NCI-H1417 (cell line): ENCODE measurements at places on chromosomes 12 and 14.

DNA sequence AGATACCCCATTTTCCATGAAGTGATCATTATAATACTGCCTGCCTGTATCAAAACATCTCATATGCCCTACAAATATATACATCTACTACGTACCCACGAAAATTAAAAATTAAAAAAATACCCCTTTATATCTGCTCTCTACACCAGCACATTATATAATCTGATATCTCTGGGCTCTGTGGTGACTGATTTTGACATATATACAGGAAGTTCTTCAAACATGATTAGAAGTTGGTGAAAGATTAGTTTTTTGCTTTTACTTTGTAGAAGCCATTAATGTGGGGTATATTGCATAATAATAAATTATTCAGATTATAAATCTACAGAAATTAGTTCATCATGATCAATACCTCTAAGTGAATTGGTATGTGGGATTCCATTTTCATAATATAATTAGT is 126.7 kb upstream of the MDM1 start:
- DNase-seq = no peak

- DNase-seq = no peak
These were observed 5.5 kb upstream of the ZNF641 start for GRCh38 chr12:48356041-48356768.

GRCh38 chr14:63890553-63890952 is 37.7 kb downstream of the SYNE2 start:
- DNase-seq = no peak

DNA sequence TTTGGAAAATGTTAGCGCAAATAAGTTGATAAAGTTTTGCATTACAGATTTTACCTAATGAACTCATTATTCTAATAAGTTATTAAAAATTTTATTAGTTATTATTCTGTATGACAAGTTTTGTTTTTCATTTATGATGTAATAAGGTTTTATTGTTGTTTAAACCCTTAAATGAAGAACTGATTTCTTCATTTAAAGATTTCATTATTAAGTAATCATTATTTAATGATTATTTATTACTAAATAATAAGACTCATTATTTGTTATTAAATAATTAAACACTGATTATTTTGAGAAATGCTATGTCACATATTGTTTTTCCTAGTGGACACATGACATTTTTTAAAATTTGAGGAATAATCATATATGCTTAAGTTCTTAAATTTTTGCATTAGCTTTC is 34.2 kb downstream of the USP15 start:
- no peak for DNase-seq

DNA sequence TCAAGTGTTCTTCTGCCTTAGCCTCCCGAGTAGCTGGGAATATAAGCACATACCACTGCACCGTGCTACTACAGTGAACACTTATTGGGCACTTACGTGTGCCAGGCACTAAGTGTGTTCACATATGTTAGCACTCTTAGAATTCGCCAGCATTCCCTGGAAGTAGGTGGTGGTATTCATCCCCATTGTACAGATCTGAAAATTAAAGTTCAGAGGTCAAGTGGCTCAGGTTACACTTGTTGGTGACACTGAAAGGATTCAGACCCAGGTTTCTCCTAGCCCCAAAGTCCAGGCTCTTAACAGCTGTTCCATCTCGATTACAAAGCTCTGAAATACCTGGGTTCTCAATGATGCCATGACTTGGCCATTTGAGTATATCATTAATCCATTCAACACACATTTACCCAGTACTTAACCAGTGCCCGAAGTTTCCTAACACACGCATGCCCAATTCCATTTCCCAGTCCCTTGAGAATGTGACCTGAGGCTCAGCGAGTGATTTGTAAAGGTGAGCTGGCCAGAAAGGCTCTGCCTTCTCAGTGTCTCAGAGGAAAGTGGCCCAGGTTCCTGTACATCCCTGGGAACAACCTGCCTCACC is 4.8 kb downstream of the MVK start:
- DNase-seq = no peak

- peak; percentile 16 for DNase-seq
These were observed 261.4 kb upstream of the USP15 start for GRCh38 chr12:61998791-61999190.

DNA sequence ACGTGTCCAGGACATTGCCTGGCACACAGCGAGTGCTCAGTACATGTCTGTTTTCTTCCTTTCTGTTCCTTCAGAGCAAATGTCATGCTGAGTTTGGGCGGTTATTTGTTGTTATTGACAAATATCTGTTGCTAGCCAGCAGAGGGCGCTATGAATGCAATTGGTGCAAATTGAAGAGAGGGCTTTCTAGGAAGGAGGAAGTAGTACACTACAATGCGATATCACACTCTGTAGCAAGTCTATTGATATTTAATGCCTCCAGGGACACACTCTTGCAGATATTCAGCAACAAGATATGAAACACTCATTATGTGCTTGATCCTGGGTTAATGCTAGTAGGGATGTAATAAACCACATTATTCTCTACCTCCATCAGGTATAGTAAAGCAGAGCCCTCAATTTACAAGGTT is 267.3 kb upstream of the SRRM4 start:
- peak; percentile 81 for DNase-seq

DNA sequence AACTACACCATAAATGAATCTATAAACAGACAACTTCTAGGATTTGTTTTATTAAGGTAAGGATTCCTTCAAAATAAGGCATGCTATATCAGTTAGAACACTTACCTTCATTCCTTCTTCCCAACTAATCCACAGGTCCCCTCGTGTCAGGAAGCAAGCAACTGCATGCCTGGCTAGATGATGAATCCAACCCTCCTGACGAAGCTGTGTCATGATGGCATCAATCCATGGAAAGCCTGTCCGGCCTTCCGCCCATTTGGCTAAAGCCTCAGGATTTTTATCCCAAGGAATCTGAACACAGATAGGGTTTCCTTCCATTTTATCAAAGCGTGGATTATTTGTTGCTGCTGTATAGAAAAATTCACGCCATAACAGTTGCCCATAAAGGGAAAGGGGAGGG is 12.5 kb upstream of the MTERF2 start:
- DNase-seq = no peak

GRCh38 chr12:124299628-124300388 is 4.9 kb downstream of the RFLNA start:
- DNase-seq = no peak

- DNase-seq = no peak
These were observed 80.2 kb downstream of the PAX9 start for GRCh38 chr14:36741858-36742257.

GRCh38 chr12:84969226-84969625 is 56.6 kb upstream of the SLC6A15 start:
- DNase-seq = no peak

GRCh38 chr14:87041290-87042020 is 951.5 kb downstream of the GALC start:
- DNase-seq = no peak

GRCh38 chr12:115659422-115659821 is 618.1 kb downstream of the MED13L start:
- no peak for DNase-seq

GRCh38 chr12:101044512-101045059 is 165.5 kb downstream of the SLC5A8 start:
- DNase-seq = no peak

GRCh38 chr12:48119078-48119833 is at the start of gene PFKM:
Gene PFKM (plus strand): TSS chr12:48119364. CDS start chr12:48122775, 3,411 bp downstream.
- peak; percentile 80 for DNase-seq

DNA sequence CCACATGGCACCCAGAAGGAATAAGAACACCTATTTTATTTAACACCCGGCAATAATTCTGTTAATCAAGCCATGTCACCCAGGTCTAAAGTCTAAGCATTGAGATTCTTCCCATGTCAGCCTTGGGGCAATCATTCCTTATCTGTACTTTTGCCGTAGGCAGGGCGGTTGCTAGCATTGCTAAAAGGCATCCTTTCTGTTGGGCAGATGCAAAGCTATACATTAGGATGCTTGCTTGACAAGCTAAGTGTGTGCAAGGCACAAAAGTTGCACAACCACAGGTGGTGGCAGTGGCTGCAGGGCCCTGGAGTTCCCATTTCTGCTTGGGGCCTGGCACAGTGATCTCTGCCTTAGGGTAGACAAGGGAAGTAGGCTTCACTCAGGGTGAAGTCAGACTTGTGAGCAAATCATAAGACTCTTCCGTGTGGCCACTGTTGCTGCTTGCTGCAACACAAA is 12.5 kb upstream of the GALNT6 start:
- no peak for DNase-seq

DNA sequence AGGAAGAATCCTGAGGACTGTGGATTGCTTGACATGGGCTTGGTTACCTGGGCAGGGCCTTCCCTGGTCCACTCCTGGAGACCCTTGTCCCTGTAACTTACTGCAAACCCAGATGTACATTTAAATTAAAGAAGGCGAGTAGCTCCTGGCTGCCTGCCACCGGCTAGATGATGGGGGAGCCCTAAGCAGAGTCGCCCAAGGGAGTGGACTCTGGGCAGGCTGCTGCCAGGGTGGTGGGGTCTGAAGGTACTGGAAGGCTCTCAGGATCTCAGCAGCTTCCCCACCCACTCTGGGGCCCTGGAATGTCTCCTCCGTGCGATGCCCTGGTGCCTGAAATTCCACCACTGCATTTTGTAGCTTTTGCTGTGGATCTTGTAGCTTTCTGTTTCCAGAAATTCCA is 74.7 kb downstream of the FBXL14 start:
- no peak for DNase-seq

GRCh38 chr12:84702001-84702400 is 210.6 kb downstream of the SLC6A15 start:
- no peak for DNase-seq

- peak; percentile 14 for DNase-seq
These were observed 224.3 kb upstream of the ATP2B1 start for GRCh38 chr12:89932954-89933353.

DNA sequence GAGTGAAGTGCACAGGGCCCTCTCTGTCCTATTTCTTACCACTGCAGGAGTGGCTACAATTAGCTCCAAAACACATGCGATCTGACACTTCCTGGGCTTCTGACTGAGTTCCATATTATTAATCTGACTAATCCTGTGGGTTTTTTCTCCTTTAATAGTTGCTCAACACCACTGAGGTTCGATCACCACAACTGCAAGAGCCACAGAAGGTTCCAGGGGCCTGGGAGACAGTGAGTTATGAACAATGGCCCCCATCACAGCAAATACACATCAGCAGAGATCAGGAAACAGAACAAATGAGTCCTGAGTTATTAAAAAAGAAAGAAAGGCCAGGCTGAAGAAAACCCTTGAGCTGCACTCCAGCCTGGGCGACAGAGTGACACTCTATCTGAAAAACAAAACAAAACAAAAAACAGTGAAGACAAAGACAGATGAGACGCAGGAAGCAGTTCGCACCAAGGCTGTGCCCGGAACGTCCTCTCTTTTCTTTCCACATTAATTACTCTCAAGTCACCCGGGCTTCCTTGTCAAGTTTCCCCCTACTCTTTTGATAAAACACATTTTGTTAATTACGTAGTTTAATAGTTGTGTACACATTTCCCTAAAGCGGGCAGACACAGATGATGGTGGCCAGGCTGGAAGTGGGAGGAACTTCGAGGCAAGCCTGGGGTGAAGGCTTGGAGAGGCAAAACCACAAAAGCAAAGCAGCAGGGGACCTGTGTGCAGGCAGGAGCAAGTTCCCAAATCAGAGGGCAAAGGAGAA is 42.7 kb downstream of the CDC42BPB start:
- peak; percentile 63 for DNase-seq

DNA sequence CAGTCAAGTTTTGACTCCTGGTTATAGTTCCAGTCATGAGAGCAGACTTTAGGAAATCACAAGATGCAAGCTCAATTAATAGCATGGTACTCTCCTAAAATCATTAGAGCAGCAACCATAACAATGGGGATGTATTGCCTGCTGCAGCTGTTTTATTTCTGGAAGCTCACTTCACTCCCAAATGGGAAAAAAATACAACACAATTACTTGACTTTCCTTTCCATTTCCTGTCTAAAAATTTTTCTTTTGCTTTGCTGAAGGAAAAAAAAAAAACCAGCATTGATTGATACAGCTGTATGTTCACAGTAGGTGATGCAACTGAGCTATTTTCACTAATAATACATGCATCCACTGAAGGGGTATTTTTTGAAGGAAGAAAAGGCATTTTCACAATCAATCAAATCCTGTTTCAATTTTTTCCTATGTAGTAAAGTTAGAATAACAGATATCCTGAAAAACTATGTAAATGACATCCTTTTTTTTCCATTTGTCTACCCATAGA is 143.9 kb upstream of the NOVA1 start:
- no peak for DNase-seq

- no peak for DNase-seq
These were observed 45.3 kb downstream of the DGLUCY start for GRCh38 chr14:91159182-91159581.

- no peak for DNase-seq
These were observed 22.0 kb upstream of the PPP1R12A start for GRCh38 chr12:79956896-79957295.

DNA sequence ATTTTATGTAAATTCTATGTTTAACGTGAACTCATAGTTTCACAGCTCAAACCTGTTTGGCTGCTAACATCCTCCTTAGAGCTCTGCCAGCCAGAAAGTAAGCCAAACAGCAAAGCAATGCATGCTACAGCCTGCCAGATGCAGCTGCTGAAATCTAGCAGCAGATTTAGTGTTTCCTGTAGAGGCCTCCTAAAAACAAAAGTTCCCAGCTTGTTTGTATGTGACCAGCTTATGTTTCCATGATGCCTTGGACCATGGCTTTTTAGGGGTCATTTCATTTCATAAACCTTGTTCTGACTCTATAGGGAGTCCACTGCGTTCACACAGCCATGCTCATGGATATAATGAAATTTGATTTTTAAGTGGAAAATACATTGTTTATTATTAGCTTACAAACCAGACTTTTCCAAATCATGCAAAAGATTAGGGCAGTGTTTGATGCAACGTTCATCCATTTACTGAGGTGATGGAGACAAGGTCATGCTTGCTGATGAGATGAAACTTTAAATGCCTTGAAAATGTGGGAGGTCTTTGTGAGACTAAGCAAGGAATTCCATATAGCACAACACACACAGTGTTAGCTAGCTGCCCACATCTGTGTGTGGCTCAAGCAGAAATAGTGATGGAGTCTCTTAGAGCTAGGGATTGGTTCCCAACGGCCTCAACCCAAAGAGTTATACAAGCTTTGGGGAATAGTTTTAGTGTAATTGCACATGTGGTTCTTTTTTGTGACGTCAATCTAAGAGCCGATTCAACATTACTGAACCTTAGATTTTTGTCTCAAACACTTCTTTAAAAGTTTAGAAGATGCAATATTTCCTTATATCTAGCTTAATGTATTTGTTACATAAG is 157.5 kb upstream of the LRIG3 start:
- no peak for DNase-seq

- DNase-seq = no peak
These were observed 56.9 kb upstream of the E2F7 start for GRCh38 chr12:77122236-77122635.

DNA sequence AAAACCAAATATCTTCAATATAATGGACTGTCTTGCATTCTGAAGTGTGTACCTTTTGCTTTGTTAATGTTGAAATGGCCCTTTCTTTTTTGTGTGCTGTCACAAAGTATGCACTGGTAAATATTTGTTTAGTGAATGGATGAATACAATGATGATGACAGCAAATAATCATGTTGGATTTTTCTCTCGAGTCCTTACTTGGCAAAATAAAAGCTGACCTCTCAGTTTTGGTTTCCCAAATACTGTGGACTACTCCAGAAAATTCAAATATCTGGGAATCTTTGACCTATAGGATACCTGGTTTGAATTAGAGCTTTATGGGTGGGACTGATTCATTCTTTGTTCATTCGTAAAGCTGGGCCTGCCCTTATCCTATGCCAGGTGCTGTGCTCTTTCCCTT is 5.5 kb downstream of the UBE3B start:
- no peak for DNase-seq
